ENCODE measurements at places on chromosomes 7 and 10. TPM values are rescaled to one million over a fixed set of nuclear protein-coding genes. Genes with fewer than 3 reads are reported as not detected.

GRCh38 chr10:21572578-21572977, 38.5 kb downstream of the MLLT10 start:
- no peak overlapping the region for H3K4me3 ChIP-seq
- no peaks in the 10 kb centered on the region for H3K27me3 ChIP-seq
- H3K36me3 ChIP-seq, result peaks cover 40% of the 10 kb centered on the region
- no peaks in the 10 kb centered on the region for H3K4me1 ChIP-seq

DNA sequence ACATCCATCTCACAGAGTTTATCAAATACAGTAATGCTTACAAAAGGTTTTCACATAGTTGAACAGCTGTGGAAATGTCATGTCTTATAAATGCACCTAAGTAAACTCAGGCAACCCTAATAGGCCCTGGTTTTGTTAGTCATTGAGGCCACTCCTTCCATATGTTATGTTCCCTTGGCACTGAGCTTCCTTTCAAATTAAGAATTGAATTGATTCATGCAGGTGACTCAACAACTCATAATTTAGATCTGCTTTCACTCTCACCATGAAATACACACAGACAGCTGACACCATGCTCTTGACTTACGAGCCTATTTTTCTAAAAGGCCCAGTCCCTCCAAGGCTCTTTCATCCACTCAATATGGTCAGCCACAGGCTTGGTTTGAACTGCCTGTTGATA, 476.9 kb downstream of the KCNMA1 start:
- no peaks in the 10 kb centered on the region for H3K27me3 ChIP-seq
- H3K4me3 ChIP-seq, result no peak overlapping the region
- no peak overlapping the region for H3K27ac ChIP-seq

GRCh38 chr7:50738932-50739331, 43.8 kb downstream of the GRB10 start:
- no peak overlapping the region for H3K4me3 ChIP-seq
- H3K27ac ChIP-seq, result no peak overlapping the region
- no peaks in the 10 kb centered on the region for H3K4me1 ChIP-seq
- peaks cover 5% of the 10 kb centered on the region for H3K36me3 ChIP-seq
- no peak for DNase-seq

DNA sequence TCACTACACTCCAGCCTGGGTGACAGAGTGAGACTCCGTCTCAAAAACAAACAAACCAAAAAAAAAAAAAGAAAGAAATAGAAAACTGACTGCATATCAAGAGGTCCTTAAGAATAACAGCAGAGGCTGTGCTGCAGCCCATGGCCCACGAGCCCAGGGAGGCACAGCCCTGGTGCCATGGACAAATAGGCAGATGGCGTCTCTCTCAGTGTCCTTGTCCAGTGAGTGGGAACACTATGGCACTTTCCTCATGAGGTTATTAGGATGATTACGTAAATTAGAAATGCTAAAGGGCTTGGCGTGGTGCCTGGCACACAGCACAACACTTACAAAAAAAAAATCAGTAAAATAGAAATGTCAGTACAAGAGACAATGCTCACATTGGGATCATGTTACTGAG, 33.4 kb upstream of the PFKP start:
- peak; percentile 7 for DNase-seq
- no peaks in the 10 kb centered on the region for H3K27me3 ChIP-seq
- H3K4me3 ChIP-seq, result no peak overlapping the region
- H3K4me1 ChIP-seq, result no peaks in the 10 kb centered on the region

DNA sequence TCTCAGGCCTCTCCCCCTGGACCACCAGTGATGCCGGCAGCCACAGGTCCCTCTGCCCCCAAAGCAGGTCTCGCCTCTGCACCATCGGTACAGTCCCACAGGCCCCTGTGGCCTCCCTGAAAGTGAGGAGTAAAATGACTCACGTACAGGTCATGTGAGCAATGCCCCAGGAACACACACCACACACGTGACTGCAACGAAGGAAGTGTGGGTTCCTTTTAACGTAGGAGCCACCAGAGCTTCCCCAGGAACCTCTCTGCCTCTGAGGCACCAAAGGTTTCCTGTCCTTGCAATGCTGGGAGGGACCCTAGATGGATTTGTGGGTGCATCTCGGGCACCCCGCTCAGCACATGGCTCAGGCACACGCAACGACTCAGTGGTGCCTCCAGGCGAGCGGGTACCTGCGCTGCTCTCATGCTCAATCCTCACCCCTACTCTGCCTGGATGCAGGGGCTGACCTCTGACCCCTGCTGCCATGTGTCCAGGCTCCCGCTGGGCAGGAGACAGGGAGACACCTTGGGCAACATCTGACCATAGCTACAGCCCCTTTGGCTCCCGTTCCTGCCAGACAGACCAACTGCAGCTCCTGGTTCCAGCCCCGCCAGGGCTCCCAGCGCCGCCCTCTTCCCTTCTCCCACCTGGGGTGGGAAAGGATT, 120.7 kb downstream of the PRKAG2 start:
- no peaks in the 10 kb centered on the region for H3K27me3 ChIP-seq
- no peak for DNase-seq
- H3K4me1 ChIP-seq, result no peaks in the 10 kb centered on the region
- no peak overlapping the region for H3K4me3 ChIP-seq
- no peak overlapping the region for H3K27ac ChIP-seq

DNA sequence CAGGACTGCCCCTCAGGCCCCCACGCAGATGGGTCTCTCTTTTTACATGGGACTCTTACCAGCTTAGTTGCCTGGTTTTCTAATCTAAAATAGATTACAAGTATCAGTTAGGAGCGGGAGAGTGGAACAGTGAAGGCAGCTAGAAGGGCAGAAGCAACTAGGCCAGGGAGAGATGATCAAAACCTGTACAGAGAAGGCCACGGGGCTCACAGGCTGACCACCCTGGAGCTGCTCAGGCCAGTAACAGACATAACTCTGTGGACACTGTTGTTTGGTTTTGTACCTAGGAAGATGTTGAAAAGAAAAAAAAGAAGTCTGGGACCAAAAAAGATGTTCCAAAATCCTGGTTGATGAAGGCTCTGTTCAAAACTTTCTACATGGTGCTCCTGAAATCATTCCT, 16.5 kb downstream of the ABCC2 start:
- no peak for DNase-seq
- H3K4me3 ChIP-seq, result no peak overlapping the region
- no peaks in the 10 kb centered on the region for H3K36me3 ChIP-seq
- H3K4me1 ChIP-seq, result no peaks in the 10 kb centered on the region
- H3K27me3 ChIP-seq, result no peaks in the 10 kb centered on the region

Gene IRF5
- 0.52 TPM for total RNA-seq

Gene OPN1SW
- not detected for total RNA-seq

Gene NEURL1
- 0.38 TPM for total RNA-seq

Gene IKZF1
- total RNA-seq, result 0.18 TPM

Gene KLLN
- 0.78 TPM for total RNA-seq

Gene TLX1
- not detected for total RNA-seq

Measured in endodermal cell (in vitro differentiated cells).